ENCODE measurements at places on chromosomes 5 and 9. TPM values are rescaled to one million over a fixed set of nuclear protein-coding genes. Genes with fewer than 3 reads are reported as not detected.

DNA sequence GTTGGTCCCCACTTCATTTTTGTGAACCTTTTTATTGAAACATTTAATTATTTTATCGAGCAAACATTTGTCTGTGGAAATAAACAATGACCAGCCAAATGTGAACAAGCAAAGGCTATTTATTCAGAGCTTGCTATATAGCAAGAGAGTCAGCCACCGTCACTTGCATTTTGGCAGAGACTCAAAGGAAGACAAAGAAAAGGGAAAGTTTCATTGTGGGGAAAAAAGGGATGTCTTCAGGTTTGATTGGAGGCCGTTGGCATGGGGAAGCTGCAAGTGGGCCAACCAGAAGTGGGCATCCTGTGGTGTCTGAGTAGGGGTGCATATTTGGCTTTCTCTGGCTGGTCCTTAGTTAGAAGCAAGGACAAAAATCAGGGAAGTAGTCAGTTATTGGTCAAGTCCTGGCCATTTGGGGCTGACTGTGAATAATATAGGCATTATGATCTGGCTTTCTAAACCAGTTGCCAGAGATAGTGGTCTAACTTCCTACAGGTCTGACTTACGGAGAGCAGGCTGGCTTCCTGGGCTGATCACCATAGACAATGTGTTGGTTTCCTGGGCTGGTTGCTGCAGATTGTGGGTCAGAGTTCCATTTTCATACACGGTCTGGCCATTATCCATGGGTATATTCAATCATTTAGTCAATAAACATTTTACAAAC lies 16.6 kb downstream of the ENC1 start:
- DNase-seq: no peak

LHX6 gene
- 2.4 TPM for total RNA-seq

HACD4 gene
- 1.1 TPM for total RNA-seq

PCDHA3 gene
- 0.27 TPM for total RNA-seq

CTSV gene
- 22.1 TPM for total RNA-seq

ACOT12 gene
- 8.5 TPM for total RNA-seq

- DNase-seq: no peak
Observed at GRCh38 chr5:151678713-151679112, 8.0 kb downstream of the SPARC start.

DNA sequence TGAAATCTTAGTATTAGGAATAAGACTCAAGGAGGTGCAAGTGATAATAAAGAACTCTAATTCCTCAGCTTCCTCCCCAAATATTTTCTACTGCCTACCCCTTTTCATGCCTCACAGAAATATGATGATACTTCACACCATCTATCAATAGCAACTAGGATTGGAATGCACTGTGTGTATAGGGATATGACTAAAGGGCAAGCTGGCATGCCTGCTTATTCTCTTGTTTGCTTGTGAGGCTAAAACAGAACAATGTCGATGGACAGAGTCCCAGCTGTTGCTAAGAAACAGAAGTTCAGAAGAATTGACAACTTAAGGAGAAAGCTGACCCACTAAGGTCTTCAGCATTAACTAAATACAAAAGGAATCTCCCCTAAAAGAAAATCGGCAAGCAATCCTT lies 9.7 kb upstream of the CHD1 start:
- no peak for DNase-seq

- no peak for DNase-seq
Observed at GRCh38 chr5:52898961-52899680, 90.0 kb upstream of the ITGA2 start.

GRCh38 chr5:7018198-7018597 lies 305.0 kb downstream of the TENT4A start:
- no peak for DNase-seq

GRCh38 chr5:121325930-121326329 lies 525.8 kb upstream of the FTMT start:
- no peak for DNase-seq

- no peak for DNase-seq
Observed at GRCh38 chr5:7468742-7469141, 72.8 kb downstream of the ADCY2 start.

DNA sequence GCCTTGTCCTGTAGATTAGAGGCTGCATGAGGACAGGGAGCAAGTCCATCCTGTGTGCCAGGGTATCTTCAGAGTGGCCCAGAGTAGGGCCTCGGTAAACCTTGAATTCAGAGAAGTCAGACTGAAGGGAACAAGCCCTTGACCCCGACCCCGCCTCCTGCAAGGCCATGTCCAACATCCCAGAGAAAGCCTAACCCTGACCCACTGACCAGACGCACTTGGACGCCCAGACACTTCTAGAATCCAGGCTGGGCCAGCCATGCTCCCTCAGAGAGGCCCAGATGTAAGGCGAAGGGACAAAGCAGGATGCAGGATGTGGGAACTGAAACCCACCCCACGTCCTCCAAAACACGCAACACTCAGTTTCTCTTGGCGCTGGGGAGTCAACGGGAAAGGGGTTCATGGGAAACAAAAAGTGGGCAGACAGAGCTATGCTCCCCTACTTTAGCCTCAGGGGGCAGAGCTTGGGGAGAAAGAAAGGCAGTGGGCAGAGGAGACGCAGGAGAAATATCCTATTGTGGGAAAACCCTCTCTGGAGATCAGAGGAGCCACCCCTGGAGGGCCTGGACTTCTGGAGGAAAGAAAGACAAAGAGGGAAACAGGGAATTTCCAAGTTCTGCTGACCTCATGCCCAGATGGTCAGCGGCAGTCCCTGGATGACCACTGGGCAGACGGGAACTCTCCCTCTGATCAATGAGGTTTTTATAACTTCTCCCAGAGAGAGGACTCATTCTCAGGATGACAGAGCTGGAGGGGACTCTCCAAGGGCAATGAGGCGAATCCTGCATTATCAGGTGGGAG lies 13.0 kb downstream of the TNIP1 start:
- DNase-seq: no peak

DNA sequence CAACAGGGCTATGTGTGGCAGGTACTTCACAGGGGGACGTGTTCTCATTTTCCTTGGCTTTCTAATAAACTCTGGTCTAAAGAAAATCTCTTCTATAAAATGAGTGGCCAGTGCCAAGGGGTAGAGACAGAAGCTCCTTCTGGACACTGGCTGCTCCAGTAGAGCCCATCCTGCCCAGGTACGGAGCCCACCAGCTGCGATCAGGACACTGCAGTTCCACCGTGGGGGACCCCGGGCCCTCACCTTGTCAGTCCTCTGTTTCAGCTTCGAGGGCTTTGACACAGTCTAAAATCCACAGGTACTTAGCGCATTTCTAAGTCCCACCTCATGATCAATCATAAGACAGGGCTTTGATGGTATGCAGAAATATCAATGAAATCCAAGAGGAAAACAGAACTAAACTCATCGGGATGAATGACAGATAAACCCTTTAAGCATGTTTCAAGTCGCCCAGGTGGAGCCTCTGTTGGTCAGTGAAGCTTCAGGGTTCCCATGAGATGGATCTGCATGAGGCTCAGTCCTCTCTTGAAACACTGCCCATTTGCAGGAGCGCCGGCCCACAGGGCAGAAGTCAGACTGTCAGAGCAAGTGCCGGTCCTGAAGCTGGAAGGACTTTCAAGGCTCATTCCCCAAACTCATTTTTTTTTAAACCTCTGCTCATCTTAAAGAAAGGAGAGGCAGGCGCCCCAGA lies 20.3 kb upstream of the TERT start:
- no peak for DNase-seq

DNA sequence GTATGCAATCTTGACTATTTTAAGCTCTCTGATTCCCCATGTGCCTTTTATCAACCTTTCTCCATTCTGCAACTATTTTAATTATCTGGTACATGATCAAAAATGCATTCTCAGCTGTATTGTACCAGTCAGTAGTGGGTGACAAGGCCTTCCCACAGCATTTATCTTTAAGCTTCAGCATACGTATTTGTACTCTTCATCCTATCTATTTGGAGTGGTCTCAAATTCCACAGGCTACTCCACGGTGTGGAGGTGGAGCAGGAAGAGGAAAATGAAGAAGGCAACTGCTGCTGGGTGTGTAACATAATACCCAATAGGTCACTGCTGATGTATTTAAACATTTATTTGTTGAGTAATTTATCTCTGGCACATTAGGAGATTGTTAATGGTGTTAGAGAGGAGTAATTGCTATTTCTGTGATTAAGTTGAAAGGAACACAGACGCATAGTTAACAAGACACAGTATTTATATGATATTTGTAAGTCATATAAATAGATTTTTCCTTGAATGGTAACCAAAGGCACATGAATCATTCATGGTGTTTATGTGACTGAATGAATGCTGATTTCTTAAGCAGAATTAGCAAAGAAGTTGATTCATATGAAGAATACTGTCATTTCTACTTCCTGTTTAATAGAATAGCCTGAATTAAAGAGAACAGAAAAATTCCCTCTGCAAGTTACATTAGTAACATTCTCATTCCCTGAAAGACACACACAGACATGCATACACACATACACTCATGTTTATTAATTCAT lies 153.8 kb upstream of the NR3C1 start:
- DNase-seq: no peak

- no peak for DNase-seq
Observed at GRCh38 chr5:54881286-54882005, 103.9 kb downstream of the ESM1 start.

SLC34A3 gene
- total RNA-seq: not detected

- DNase-seq: no peak
Observed at GRCh38 chr5:119355244-119355638, 578 bp upstream of the TNFAIP8 start.

DNA sequence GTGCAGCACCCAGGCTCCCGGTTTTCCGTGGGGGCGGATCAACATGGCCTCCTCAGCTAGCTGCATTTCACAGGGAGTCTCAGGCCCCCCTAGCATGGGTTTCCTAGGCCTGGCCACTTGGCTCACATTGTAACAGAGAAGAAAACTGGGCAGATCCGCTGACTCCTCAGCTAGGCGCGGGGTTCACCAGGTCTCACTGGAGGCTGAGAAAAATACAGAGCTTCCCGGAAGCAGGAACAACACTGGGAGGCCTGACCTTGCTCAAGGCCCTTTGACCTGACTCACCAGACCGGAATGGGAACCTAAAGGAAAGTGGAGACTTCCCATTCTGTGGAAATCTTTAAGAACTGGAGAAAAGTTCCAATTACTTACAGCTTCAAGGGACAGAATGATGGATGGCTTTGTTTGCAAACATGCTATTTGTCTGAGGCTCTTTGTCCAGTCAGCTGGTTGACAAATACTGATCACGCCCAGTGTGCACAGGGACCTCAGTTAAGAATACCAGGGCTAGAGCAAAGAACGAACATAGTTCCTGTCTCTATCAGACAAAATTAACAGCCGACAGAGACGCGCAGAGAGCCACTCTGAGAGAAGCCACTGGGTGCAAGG lies 88.7 kb upstream of the LRRTM2 start:
- no peak for DNase-seq

GCNT4 gene
- total RNA-seq: 1.1 TPM

PFN3 gene
- not detected for total RNA-seq

DNA sequence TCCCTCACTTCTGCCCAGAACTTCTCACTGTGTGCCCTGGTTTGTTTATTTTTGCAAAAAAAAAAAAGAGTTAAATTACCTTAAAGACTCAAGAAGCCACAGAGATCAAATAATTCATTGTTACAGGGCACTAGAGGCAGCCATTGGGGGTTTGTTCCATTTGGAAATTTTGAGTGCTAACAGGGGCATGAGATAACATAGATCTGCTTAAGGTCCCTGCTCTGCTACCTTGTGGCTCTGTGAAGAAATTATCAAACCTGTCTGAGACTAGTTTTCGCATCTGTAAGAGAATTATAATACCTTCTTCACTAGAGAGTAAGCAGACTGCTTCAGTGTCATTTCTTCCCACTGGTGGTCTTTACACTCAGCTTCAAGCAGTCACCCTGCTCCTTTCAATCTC lies 394 bp downstream of the TLR4 start:
- no peak for DNase-seq

DNA sequence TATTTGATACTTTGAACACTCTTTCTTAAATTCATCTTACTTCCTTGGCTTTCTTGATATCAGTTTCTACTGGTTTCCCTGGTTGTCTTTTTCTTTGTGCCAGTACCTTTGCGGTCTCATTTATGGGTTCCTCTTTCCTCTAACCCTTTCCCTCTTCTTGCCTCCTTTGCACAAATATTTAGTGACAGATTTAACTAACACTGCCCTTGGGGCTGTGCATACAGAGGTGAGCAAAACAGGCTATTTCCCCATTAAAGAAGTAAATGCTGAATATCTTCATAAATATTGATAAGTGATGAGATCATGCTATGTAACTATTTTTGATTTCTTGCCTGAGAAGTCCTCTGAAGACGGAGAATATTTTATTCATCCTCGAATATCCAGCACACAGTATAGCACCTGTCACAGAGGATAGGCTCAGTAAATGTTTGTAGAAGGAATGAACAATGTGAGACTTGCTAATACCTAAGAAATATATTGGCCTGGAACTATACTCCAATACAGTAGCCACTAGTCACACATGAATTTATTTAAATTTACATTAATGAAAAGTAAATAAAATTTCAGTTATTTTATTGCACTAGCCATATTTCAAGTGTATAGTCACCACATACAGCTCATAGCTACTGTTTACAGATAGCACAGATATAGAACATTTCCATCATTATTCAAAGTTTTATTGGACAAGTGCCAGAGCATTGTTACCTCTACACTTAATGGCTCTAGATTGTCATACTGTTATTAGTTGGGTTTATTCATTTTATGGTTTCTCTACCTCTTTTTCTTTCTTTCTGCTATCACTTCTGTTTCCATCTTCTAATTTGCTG lies 90.4 kb downstream of the RIC1 start:
- no peak for DNase-seq

ADAMTS16 gene
- total RNA-seq: not detected

- DNase-seq: no peak
Observed at GRCh38 chr5:146902471-146902870, 23.9 kb upstream of the PPP2R2B start.

TPM2 gene
- total RNA-seq: 3.5 TPM

- no peak for DNase-seq
Observed at GRCh38 chr9:131682261-131682660, 57.6 kb downstream of the RAPGEF1 start.

SLC34A1 gene
- 0.19 TPM for total RNA-seq

SLC6A18 gene
- total RNA-seq: not detected

GRCh38 chr9:99962680-99963261 lies 56.3 kb downstream of the STX17 start:
- peak; percentile 97 for DNase-seq

NUTM2F gene
- not detected for total RNA-seq

- no peak for DNase-seq
Observed at GRCh38 chr9:92179286-92180001, 64.2 kb upstream of the SPTLC1 start.
